ENCODE measurements at places on chromosomes 5 and 9.

DNA sequence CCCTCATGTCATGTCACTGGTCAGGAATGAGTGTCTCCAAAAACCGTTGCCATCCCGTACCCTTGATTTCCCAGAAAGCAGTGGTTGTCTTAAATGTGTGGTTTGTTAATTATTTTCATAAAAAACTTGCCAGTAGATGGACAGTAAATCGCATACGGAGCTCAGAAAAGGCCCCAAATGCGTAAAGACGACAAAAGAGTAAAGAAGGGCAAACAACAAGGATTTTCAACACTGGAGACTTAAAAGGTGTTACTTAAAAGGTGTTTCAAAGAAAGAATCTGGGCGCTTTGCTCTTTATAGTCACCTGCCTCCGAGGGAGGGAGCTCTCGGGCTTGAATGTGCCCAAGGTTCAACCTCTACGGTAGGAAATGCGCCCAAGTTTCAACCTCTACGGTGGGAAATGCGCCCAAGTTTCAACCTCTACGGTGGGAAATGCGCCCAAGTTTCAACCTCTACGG is 734 bp downstream of the KIF27 start:
- no peak for DNase-seq

DNA sequence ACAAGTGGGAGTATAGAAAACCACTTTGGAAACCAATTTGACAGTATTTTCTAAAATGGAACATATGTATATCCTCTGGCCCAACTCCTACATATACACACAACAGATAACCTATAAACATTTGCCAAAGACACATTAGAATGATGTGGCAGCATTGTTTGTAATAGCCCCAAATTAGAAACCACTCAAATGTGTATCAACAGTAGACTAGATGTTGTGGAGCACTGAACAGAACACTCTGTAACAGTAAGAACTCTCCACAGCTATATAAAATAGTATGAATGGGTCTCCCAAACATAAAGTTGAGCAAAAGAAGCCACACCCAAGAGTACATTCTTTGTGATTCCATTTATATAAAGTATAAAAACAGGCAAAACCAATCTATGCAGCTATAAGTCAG is 6.1 kb downstream of the ZNF622 start:
- no peak for DNase-seq

GRCh38 chr9:137006116-137007003 is 10.0 kb upstream of the CLIC3 start:
- no peak for DNase-seq

- no peak for DNase-seq
These were observed 127.9 kb downstream of the EFNA5 start for GRCh38 chr5:107542831-107543231.

DNA sequence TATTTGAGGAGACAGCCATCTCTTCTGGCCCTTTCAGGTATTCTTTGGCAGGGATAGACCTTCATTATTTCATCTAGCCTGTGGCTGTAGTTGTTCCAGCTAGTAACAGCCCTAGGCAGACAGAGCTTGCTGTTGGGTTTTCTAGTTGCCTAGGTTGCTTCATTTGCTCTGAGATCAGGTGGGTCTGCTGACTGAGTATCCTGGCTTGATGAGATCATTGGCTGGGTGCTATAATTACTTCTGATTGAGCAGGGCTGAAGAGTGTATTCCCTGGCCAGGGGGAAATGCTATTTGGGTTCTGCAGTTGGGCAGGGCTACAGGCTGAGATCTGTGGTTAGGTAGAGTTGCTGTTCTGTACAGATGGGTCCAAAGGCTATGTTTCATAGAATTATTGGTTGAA is 456.1 kb downstream of the PSAT1 start:
- no peak for DNase-seq

GRCh38 chr9:6467006-6467625 is 54.1 kb downstream of the UHRF2 start:
- no peak for DNase-seq

- DNase-seq: no peak
These were observed 1.1 kb upstream of the ADAMTSL1 start for GRCh38 chr9:18472841-18473251.

GRCh38 chr5:74903165-74903787 is 37.1 kb upstream of the FAM169A start:
- peak; percentile 17 for DNase-seq

GRCh38 chr9:93592643-93593021 is 16.2 kb downstream of the PHF2 start:
- DNase-seq: no peak

- no peak for DNase-seq
These were observed 108.0 kb upstream of the PTGER4 start for GRCh38 chr5:40571729-40572128.

DNA sequence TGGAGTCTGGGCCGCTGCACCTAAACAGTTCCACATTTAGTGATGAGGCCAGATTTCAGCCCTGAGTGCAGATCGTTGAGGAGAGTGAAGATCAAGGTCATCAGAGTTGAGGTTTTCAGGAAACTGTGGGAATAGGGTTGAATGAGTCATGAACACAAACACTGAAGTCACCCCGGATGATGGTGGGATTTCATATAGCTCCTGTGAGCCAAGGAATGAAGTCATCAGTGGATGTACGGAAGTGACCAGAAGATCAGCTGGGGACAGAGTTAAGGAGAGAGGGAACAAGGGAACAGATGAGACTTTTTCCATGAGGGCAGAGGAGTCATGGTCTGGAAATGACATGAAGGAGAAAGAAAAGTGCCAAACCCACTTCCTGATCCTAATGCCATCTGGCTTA is 36.5 kb downstream of the PALM2AKAP2 start:
- DNase-seq: no peak

GRCh38 chr5:178192787-178193186 is 5.6 kb upstream of the GMCL2 start:
- DNase-seq: no peak

Data from naive B cell (primary cell).